ENCODE measurements at places on chromosomes 2 and 18. TPM values are rescaled to one million over a fixed set of nuclear protein-coding genes. Genes with fewer than 3 reads are reported as not detected.

DNA sequence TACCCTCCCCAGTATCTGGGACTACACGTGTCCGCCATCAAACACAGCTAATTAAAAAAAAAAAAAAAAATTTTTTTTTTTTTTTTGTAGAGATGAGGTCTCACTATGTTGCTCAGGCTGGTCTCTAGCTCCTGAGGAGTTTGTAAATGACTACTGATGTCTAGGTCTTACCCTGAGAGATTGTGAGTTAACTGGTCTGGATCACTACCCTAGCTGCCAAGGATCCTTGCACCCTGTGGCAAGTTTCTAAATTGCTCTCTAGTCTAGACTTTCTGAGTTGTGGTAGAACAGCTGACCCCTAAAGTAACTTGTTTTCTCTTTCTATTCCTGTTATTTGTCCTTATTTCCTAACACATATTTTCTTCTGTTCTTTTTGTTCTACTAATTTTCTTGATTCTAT is 44.5 kb downstream of the ABHD3 start:
- no peak for DNase-seq

- no peak for DNase-seq
These were observed 43.7 kb downstream of the CDC42EP3 start for GRCh38 chr2:37627710-37628109.

GRCh38 chr2:106192752-106193689 is 1.1 kb downstream of the UXS1 start:
- no peak for DNase-seq

The EPC2 gene
- total RNA-seq = 29.1 TPM

The MTIF2 gene
- 15.0 TPM for total RNA-seq

Data from sigmoid colon (tissue), 7 donors.